ENCODE measurements at places on chromosomes 13 and 19.

DNA sequence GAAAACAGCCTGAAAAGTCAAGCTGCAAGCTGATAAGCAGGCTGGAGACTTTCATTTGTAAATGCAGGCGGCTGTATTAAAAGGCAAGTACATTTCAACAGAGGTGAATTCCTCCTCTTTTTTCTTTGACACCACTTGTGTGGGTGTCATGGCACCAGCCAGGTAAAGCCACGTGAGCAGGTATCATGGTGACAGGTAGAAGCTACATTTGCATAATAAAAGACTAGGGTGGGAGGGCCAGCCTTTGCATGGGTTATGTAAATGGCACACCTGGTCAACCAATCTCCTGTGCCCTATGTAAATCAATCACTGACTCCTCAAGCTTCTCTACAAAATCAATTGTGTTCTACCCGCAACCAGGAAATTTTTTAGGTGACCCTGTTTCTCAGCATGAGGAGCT is 68.2 kb downstream of the ZNF100 start:
- no peak for DNase-seq

DNA sequence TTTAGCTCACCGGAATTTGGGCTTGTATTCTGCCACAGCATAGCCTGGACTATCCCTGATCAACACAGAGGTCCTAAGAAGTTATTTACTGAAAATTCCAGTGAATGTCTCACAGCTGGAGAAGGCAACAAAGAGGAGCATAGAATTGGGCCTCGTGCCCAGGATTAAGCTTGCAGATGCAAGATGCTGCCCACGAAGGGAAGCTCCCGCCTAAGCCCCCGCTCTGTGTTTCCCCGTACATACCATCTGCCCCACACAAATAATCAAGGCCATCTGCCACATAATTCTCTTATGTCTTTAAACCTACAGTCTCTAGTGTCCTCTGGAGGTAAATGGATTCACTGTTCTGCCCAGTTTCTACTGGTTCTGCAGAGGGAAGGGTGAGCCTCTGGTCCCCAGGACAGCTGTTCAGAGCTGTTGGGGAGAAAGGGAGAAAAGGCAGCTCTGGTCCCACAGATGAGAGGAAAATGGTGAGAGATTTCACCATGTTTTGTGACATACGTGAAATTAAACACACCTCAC is 7.4 kb upstream of the TPP2 start:
- no peak for DNase-seq

DNA sequence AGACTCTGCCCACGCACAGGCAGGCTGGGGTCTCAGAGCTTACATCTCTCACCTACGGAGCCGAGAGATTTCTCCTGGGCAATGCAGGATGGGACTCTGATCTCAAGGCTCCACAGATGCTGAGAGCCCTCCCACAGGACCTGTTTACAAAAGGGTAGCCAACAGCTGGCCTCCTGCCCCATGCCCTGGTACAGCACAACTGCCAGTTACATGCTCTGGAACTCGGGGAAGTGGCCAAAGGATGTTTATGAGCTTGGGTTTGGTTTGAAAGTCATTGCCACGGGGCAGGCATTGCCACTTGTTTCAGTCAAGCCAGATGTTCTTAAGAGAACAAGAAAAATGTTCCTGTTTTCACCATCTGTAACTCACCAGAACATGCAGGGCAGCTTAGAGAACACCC is 3.5 kb downstream of the DHRS12 start:
- DNase-seq, result no peak

- DNase-seq, result no peak
Measured at GRCh38 chr13:52399046-52399445, 6.9 kb downstream of the THSD1 start.

DNA sequence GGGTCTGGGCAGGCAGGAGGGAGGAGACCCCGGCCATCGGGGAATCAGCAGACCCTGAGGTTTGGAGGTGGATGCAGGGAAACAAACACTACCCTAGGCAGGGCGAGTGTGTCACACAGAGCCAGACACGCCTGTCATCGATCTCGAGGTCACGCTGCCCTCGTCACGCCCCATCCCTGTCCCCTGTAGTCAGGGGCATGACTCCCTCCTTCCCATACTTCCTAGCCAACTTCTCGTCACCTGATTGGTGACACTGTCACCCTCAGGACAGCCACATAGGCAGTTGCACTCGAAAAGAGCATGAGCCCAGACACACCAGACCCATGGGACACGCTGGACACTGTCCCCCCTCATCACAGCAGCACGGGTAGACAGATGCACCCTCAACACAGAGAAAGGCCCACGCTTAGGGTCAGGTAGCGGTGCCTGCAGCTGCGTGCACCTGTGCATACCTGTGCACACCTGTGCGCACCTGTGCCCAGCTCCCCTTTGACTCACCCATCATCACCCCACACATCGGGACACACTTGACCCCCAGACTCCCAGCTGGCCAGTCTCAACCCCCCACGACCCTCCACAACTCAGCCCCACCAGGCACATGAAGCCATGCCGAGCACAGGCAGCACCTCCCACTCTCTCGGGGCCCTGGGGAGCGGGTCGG is 11.9 kb downstream of the CILP2 start:
- DNase-seq, result no peak

All from ecto neural progenitor cell (in vitro differentiated cells).